Renal cortical epithelial cell (primary cell): ENCODE measurements at places on chromosomes 6 and 20. TPM values are rescaled to one million over a fixed set of nuclear protein-coding genes. Genes with fewer than 3 reads are reported as not detected.

EFCAB8 gene
- 0.05 TPM in 1 of 2 replicates, not detected in the other for total RNA-seq

PRPF6 gene
- 66.0 and 94.5 TPM in 2 replicates for total RNA-seq

BMP2 gene
- 16.7 and 17.2 TPM in 2 replicates for total RNA-seq

SLC2A4RG gene
- 14.9 and 31.5 TPM in 2 replicates for total RNA-seq

ID4 gene
- 7.6 and 17.3 TPM in 2 replicates for total RNA-seq

BTNL2 gene
- not detected in 2 replicates for total RNA-seq

HNF4A gene
- total RNA-seq, result 4.9 TPM in 1 of 2 replicates, not detected in the other

BHLHE23 gene
- total RNA-seq, result not detected in 2 replicates

SNHG17 gene
- total RNA-seq, result 8.0 and 9.3 TPM in 2 replicates

SIM1 gene
- 5.6 and 30.8 TPM in 2 replicates for total RNA-seq

ZNF334 gene
- total RNA-seq, result 1.7 and 8.1 TPM in 2 replicates

RUNX2 gene
- total RNA-seq, result 13.9 and 34.1 TPM in 2 replicates

DYNLT2 gene
- total RNA-seq, result 0.35 and 0.75 TPM in 2 replicates

TFAP2D gene
- total RNA-seq, result not detected in 2 replicates

TRAPPC3L gene
- total RNA-seq, result not detected in 2 replicates

LY6G6F gene
- total RNA-seq, result not detected in 2 replicates

KIF6 gene
- total RNA-seq, result 1.3 TPM in 1 of 2 replicates, not detected in the other

EYA4 gene
- total RNA-seq, result 0.17 and 1.1 TPM in 2 replicates
